CD4-positive, CD25-positive, alpha-beta regulatory T cell (primary cell): ENCODE measurements at places on chromosomes 6 and 20. TPM values are rescaled to one million over a fixed set of nuclear protein-coding genes. Genes with fewer than 3 reads are reported as not detected.

ANGPT4 gene
- not detected for polyA plus RNA-seq

TSPO2 gene
- polyA plus RNA-seq: not detected

KIAA0408 gene
- 0.66 TPM for polyA plus RNA-seq

PBOV1 gene
- not detected for polyA plus RNA-seq

KIF13A gene
- not detected for polyA plus RNA-seq

VSX1 gene
- polyA plus RNA-seq: not detected

SLC35B3 gene
- polyA plus RNA-seq: 11.3 TPM

EBF4 gene
- not detected for polyA plus RNA-seq

MLIP gene
- polyA plus RNA-seq: not detected

ABHD16A gene
- 34.9 TPM for polyA plus RNA-seq

BLTP3A gene
- polyA plus RNA-seq: 0.95 TPM

TENT5A gene
- polyA plus RNA-seq: 3.1 TPM

CAP2 gene
- polyA plus RNA-seq: not detected

BCKDHB gene
- 23.1 TPM for polyA plus RNA-seq

MAFB gene
- polyA plus RNA-seq: not detected

PRPH2 gene
- polyA plus RNA-seq: not detected

NKX2-4 gene
- polyA plus RNA-seq: not detected

REM1 gene
- polyA plus RNA-seq: not detected

PARD6B gene
- 0.79 TPM for polyA plus RNA-seq

TP53TG5 gene
- polyA plus RNA-seq: 0.21 TPM

HTR1B gene
- polyA plus RNA-seq: not detected

DCDC2 gene
- 0.39 TPM for polyA plus RNA-seq

NKX2-2 gene
- polyA plus RNA-seq: not detected

SIM1 gene
- polyA plus RNA-seq: not detected

GPR6 gene
- polyA plus RNA-seq: not detected

ENPP1 gene
- polyA plus RNA-seq: 0.13 TPM

ADNP gene
- 6.1 TPM for polyA plus RNA-seq

CGA gene
- not detected for polyA plus RNA-seq

IYD gene
- polyA plus RNA-seq: not detected

CDC25B gene
- polyA plus RNA-seq: 47.6 TPM

HDGFL1 gene
- not detected for polyA plus RNA-seq

HLA-DOA gene
- polyA plus RNA-seq: 9.4 TPM

ZSCAN12 gene
- 2.1 TPM for polyA plus RNA-seq

SIGLEC1 gene
- polyA plus RNA-seq: not detected

POU5F1 gene
- not detected for polyA plus RNA-seq

OR2B6 gene
- polyA plus RNA-seq: not detected

PRKN gene
- 3.7 TPM for polyA plus RNA-seq

MAP1LC3A gene
- polyA plus RNA-seq: 4.8 TPM

MEI4 gene
- polyA plus RNA-seq: not detected

TRIM15 gene
- not detected for polyA plus RNA-seq

CLVS2 gene
- not detected for polyA plus RNA-seq

SOX12 gene
- polyA plus RNA-seq: 0.44 TPM

CALHM6 gene
- 2.7 TPM for polyA plus RNA-seq

COL12A1 gene
- polyA plus RNA-seq: not detected

OR2J3 gene
- polyA plus RNA-seq: not detected

SLC17A9 gene
- polyA plus RNA-seq: 0.34 TPM

GPSM3 gene
- 109 TPM for polyA plus RNA-seq

HLA-DPA1 gene
- polyA plus RNA-seq: 97.9 TPM

PAK5 gene
- polyA plus RNA-seq: not detected

MCHR2 gene
- not detected for polyA plus RNA-seq

EPPIN gene
- not detected for polyA plus RNA-seq

GNAS-AS1 gene
- polyA plus RNA-seq: not detected

OR12D3 gene
- not detected for polyA plus RNA-seq

MROH8 gene
- 0.73 TPM for polyA plus RNA-seq

GSTA4 gene
- polyA plus RNA-seq: 1.1 TPM

GSTA5 gene
- not detected for polyA plus RNA-seq

PRICKLE4 gene
- polyA plus RNA-seq: not detected

BPIFA1 gene
- not detected for polyA plus RNA-seq

SEL1L2 gene
- not detected for polyA plus RNA-seq

CASS4 gene
- 0.96 TPM for polyA plus RNA-seq
